Renal cortical epithelial cell (primary cell): ENCODE measurements at places on chromosomes 4 and X. TPM values are rescaled to one million over a fixed set of nuclear protein-coding genes. Genes with fewer than 3 reads are reported as not detected.

The VSIG4 gene
- not detected in 2 replicates for total RNA-seq

DNA sequence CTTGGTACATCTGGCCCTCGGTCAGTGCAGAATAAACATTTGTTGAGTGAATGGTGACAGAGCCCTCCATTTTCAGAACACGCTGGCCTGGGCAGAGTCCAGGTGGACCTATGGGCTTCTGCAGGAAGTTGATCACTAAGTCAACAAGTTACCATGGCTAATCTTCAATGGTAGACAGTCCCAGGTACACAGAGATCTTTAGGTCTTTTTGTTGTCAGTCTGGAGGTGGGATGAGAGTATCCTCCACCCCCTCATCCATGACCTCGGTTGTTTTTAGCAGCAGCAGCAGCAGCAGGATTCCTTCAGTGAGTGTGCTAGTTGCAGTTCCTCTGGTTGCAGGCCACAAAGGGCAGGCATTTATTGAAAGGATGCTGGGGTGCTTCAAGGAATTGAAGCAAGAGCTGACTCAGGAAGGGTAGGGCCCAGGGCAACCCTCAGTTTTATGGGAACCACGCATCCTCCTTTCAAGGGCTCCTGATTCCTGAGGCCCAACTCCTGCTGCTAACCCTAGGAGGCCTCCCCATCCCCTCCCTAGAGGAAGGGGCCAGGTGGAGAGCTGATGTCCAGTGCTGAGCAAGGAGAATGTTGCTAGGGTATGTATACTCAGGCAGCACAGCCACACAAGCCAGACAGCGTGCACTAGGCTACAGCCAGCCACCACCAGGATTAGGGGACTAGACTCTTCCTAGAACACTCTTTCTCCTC lies 1.7 kb upstream of the USP27X start:
- no peak for DNase-seq

DNA sequence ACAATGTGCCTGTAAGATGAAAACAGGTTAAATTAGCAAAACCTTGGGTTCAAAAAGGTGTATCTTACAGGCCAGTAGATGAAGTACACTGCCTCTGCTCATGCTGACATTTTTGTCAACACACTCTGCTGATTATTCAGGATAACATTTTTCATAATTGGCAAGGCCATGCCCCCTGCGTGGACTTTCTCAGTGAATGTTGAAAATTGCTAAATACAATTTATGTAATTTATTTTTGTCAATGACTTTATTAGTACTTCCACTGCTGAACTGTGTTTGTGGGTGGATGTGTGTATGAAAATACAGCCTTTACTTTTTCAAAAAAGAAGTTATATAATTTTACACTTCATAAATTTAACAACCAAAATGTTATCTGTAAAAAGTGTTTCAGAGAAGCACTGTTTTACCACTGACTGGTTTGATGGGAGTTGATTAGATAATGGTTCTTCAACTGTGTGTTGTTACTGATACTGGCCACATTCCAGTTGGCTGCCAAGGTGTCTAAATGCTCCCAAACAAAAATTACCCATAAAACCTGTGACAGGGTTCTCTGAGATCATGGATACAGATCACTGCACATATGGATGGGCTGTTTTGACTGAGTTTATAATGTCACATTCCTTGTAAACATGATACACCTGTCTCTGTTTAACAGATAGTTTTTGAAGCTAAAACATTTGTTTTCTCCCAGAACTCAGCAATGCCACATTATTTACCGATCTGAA lies 151.9 kb upstream of the SLC7A11 start:
- DNase-seq: no peak

DNA sequence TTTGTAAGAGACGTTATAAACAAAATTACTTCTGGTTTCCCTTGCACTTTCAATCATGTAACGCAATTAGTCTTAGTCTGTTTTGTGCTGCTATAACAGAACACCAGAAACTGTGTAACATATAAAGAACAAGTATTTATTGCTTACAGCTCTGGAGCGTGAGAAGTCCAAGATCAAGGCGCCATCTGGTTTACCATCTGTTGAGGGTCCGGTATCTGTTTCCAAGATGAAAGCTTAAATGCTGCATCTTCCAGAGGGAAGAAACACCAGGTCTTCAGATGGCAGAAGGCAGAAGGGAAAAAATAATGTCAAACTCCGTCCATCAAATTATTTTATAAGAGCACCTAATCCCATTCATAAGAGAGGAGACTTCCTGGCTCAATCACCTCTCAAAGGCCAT lies 474.1 kb downstream of the PDGFC start:
- no peak for DNase-seq

GRCh38 chrX:44178274-44179053 lies 165.0 kb downstream of the EFHC2 start:
- peak; percentile 38 for DNase-seq
